NCI-H748 treated with DMSO at 0.1 percent for 48 hours (cell line): ENCODE measurements at places on chromosomes 13 and 19.
A peak's percentile ranks its signal among the peaks of the same experiment; 100 is the strongest.

GRCh38 chr19:47755762-47756626, 10.6 kb downstream of the NOP53 start:
- no peak for DNase-seq

- DNase-seq = no peak
Measured at GRCh38 chr13:48491423-48492095, 41.3 kb downstream of the RCBTB2 start.

GRCh38 chr19:452829-453228, 8.0 kb downstream of the SHC2 start:
- no peak for DNase-seq

- no peak for DNase-seq
Measured at GRCh38 chr13:38630780-38631179, 56.1 kb upstream of the FREM2 start.

- no peak for DNase-seq
Measured at GRCh38 chr19:20278342-20278741, 111.3 kb downstream of the ZNF486 start.

DNA sequence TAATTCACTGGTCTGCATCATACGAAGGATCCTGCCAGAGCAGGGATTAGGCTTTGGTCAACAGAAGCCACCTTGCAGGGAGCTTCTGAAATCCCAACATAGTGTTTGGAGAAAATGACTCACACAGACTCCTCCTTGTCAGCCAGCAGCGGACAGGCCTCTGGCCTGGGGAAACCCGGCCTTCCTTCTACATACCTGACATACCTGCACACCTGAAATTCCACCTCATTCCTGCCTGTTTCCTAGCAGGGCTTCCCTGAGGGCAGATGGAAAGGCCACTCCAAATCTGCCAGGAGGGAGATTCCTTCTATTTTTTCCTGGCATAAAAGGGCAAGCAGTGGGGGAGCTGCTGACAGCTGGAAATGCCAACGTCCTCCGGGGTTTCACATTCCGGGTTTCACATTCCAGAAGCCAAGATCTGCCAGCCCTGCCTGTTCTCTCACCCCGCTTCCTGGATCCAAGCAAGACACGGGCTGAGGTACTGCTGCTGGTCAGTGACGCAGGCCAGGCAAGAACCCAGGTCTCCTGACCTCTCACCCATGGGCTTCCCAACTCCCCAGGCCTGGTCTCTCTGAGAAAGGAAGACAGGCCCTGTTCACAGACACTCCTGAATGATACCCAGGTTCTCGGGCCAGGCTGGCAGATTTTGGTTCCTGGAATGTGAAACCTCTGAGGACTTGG, 18.2 kb upstream of the IGFL1 start:
- no peak for DNase-seq

DNA sequence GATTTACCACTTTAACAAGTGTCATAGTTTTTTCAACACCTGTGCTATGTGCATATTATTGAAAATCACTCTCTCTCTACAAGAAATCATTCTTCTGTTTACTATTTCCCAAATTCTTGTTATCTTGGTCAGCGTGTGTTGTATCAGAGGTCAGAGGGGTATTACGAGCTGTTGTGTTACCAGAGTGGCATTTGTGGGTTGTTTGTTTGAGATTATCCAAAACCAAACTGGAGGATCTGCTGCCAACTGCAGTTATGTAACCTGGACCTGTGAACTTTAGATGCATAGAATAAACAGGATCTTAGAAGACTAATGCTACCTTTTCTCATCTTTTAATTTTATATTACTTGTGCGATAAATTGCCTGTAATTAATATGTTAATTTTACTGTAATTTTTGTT, 1751.4 kb upstream of the SPRY2 start:
- no peak for DNase-seq

GRCh38 chr19:39083983-39084731, at the start of gene ACP7:
ACP7 (plus strand) TSS chr19:39084368; CDS start chr19:39085270, 902 bp downstream.
- no peak for DNase-seq

- no peak for DNase-seq
Measured at GRCh38 chr13:67184247-67184646, 45.9 kb downstream of the PCDH9 start.

DNA sequence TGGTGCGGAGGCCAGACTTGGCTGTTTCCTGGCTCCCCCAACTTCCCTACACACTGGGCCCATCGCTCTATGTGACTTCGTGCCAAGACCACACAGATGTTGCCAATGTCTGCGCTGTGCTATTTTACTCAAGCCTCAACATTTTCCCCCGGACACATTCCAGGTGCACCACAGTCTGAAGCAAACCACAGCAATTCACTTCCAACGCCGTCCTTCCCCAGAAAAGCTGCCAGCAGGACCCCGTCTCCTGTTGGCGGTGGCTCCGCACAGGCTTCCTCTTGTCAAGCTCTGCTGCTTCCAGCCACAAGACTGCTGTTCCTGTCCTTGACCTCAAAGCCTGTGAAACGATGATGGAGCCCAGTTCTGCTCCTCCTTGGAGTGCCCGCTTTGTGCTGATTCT, 100.7 kb downstream of the CRYL1 start:
- no peak for DNase-seq

DNA sequence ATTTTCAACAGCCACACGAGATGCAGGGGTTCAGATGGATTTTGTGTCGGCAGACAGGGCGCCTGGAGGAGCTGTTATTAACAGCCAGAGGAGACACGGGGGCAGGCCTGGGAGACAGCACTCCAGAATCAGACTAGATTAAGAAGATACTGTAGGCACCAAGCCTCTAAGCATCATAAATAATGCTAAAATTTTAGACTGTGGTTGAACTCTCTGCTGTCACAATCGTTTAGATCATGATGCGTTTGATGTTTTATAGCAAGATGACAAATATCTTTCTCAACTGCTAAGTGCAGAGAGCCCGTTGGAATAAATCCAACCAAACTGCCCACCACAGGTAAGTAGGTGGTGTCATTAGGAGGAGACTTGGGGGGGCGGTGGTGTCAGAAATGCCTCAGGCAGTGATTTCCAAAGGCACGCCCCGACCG, 63.9 kb downstream of the CEBPG start:
- DNase-seq = no peak

DNA sequence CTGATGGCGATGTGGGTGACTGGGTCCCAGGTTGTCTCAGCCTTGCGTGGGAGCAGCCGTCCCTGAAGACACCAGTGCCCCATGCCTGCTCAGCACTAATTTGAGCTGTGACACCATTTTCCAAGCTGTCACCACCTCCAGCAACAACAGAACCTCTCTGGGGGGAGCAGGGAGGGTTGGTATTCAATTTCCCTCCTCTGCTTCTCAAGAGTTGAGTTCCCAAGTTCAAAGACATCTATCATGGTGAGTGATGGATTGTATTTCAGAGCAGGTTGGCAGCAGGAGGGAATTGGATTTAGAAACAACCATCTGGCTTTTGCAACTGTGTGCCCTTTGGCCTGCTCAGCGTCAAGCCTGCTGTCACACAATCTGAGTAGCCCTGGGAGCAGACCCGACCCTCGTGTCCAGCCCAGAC, 46.9 kb upstream of the UQCRFS1 start:
- DNase-seq = no peak

DNA sequence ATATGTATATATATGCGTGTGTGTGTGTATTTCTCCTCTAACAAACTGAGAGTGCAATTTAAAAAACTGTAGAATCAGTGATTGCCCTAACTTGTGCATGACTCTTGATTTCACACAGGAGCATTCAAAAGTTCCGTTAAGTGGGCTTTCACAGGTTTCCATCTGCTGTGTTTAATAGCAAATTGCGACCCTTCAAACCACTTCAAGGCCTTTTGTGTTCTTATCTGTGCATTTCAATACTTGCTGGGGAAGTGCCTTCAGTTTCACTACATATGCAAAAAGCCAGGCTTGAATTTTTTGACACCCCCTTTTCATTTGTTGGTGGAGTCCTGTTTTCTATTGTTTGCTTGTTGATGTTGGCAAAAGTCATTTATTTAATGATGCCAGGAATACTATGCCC, 158.0 kb downstream of the TM9SF2 start:
- DNase-seq = peak; percentile 64

- no peak for DNase-seq
Measured at GRCh38 chr19:3171894-3172672, 6.5 kb upstream of the S1PR4 start.

DNA sequence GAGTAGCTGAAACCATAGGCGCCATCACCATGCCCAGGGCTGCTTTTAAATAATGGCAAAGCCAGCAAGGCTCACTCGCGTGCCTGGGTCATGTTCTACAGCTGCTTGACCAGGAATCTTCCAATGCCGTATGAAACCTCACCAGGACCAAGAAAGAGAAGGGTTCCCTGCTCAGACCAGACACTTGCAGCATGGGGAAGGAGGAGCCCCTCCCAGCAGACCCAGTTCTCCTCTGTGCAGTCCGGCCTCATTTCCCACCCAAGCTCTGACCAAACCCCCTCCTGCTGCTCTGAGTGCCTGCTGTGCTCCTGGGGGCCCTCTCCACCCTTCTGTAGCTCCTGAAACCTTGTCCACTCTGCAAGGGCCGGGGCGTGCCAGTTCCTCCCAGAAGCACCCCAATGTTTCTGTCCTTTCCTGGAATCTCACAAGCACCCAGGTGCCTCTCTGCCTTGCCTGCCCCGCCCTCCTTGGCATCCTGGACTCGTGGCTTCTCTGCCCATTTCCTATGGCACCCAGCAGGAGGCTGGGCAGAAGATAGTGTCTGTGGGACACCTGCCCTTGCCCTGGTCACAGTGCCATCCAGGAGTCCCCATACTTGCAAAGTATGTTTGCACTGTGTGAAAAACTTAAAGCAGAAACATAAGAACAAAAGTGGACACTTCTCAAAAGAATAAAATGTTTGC, 6.8 kb upstream of the SLC7A9 start:
- DNase-seq = no peak

DNA sequence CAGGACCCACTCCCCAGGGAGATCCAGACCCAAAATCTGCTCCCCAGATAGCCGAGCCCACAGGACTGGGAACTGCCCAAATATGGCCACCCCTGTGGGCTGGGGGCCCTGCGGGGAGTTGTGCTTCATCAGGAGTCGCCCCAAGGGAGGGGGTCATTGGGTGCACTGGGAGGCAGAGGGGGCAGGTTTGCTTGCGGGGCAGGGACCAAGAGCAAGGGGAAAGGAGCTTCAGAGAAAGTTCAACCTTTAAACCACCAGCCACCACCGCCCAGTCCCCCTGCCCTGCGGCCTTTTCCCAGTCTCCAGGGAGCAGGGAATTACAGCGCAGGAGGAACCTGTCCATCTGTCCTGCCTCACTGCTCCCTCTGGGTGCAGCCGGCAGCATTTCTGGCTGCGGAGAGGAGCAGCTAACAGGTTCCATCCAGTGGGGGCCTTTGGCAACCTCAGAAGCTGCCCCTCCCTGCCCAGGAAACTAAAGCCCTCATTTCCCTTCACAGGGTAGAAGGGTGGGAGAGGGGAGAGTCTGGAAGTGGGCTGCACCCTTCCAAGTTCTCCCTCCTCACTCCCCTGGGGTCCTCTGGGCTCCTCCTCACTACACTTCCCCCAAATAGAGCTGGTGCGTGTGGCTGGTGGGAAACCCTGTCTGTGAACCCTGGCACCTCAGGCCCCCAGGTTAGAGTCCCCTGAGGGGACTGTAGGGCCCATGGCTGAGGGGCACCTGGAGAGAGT, 13.8 kb upstream of the ASF1B start:
- no peak for DNase-seq

DNA sequence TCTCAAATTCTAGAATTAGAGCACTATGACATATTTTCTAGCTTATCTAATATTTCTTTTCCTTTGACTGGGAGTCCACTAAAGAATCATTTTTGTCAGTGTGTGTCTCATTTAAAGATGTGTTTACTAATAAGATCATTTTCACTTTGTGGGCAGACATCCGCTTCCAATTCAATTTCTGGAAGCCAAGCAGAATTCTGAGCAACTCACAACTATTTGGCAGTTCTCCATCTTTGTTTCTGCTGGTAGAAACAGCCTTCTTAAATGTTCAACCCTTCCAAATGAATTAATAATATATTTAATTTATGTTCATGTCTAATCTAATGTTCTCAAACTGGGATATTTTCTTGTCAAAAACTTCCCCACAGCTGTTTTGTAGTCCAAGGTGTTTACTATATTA, 411.8 kb downstream of the KCTD12 start:
- no peak for DNase-seq

- no peak for DNase-seq
Measured at GRCh38 chr13:30224732-30225131, 82.6 kb downstream of the KATNAL1 start.
